Progenitor cell of endocrine pancreas (in vitro differentiated cells): ENCODE measurements at places on chromosomes 7 and 10. TPM values are rescaled to one million over a fixed set of nuclear protein-coding genes. Genes with fewer than 3 reads are reported as not detected.

The GPR158 gene
- 0.10 and 0.11 TPM in 2 replicates for total RNA-seq

The ACTA2 gene
- total RNA-seq, result 4.1 and 6.0 TPM in 2 replicates

The PKD1L1 gene
- 0.67 and 0.89 TPM in 2 replicates for total RNA-seq

The MBL2 gene
- total RNA-seq, result not detected in 2 replicates

The RARRES2 gene
- total RNA-seq, result 19.0 and 20.2 TPM in 2 replicates

The LRRN3 gene
- 1.6 and 1.7 TPM in 2 replicates for total RNA-seq

The UCN3 gene
- total RNA-seq, result 1.00 and 1.3 TPM in 2 replicates

The RAPGEF5 gene
- 9.7 and 9.9 TPM in 2 replicates for total RNA-seq

The CFAP46 gene
- total RNA-seq, result 12.5 and 15.4 TPM in 2 replicates

The ASZ1 gene
- not detected in 2 replicates for total RNA-seq

The CPXM2 gene
- 0.14 and 0.18 TPM in 2 replicates for total RNA-seq

DNA sequence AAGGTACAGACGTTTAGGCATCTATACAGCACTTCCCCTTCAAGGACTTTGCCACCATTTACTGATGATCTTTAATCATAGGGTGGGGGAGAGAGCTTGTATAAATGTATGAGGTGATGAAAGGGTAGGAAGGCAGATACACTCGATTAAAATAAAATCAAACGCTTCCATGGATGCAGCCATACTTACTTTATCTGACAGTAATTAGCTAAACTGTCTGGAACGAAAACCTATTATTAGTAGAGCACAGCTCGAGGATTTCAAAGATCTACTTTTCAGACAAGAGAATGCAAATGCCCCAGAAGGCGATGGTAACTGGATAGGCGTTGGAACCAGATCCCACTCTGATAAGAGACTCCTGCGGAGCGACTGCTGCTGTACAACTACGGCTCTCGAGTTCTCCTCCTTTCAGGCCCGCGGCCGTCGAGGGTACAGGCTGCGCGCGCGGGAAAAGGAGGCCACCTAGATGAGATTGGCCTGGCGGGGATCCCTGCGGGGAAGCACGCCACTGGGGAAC lies 3.1 kb upstream of the NKX2-3 start:
- DNase-seq, result no peak

DNA sequence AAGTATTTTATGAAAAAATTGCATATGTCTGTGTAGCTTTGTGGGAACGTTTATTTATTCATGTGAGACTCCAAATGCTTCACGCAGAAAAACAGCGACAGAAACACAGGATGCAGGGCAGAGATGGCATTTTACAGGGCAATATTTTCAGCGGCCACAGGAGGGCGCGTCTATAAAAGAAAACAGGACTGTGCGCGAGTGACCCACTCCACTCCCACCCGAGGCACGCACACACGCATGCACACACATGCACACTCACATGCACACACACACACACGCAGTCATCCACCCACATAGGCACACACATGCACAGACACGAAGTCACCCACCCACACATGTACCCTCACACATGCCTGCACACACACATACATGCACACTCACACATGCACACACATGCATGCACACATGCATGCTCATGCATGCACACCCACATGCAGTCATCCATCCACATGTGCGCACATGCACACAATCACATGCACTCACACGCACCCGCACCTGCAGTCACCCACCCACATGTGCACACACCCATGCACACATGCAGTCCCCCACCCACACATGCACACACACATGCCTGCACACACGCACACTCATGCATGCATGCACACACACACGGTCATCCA lies 96.3 kb downstream of the DNAJB6 start:
- no peak for DNase-seq

DNA sequence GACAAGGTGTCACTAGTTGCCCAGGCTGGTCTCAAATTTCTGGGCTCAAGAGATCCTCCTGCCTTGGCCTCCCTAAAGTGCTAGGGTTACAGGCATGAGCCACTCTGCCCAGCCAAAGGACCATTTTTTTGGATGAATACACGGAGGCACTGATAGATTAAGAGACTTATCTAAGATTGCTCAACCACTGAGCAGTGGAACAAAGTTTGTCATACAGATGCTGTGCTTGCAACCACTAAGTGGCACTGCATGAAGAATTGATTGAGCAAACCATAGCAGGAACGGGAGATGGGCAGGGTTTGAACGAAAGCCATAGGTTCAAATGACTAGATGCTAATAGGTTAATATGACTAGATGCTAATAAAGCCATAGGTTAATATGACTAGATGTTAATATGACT lies 61.1 kb downstream of the EBLN1 start:
- no peak for DNase-seq

DNA sequence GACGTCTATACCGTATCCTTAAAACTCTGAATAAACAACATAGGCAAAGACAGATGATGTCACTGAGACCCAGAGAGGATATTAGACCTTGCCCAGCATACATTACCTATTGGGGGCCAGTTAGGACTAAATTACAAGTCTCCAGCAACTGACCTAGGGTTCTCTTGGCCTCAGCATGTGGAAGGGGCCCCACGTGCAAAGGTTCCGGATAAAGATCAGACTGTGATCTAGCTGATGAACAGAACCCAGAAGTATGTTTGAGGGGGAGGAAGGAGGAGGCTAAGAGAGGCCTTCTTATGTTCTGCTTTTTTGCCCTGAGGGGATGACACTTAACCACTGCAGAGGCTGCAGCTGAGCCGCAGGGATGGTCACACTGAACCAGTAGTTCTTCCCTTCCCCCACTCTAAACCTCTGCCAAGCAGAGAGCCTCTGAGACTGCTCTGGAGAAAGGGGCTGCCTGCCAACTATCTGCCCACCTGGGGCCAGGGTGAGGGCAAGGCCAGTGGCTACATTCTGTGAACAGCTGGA lies 24.0 kb upstream of the KMT2C start:
- no peak for DNase-seq

- no peak for DNase-seq
Observed at GRCh38 chr10:14366760-14367159, 36.0 kb upstream of the FRMD4A start.

DNA sequence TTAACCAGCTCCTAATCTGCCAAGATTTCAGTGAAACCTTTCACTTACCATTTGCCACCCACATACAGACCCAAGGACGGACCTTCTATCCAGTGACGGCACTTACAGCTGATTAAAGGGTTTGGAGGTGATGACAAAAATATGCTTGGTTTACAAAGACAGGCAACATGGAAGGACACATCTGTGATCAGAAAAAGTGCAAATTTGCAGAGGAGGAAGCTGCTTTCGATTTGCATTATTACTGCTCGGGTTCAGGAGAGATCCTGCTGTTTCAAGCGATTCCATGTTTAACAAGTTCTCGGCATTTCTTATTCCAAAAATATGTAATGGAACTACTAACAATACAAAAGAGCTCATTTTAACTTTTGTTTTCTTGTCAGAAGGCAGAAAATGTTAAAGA lies 109.0 kb downstream of the JAZF1 start:
- DNase-seq, result no peak

- no peak for DNase-seq
Observed at GRCh38 chr10:16187161-16187560, 249.6 kb upstream of the PTER start.

GRCh38 chr10:77647543-77648293 lies 10.1 kb upstream of the KCNMA1 start:
- DNase-seq, result no peak

GRCh38 chr10:60914690-60915141 lies 29.3 kb downstream of the RHOBTB1 start:
- no peak for DNase-seq

- no peak for DNase-seq
Observed at GRCh38 chr10:35486297-35486990, 118.7 kb upstream of the GJD4 start.

GRCh38 chr7:77651575-77652162 lies 44.6 kb upstream of the RSBN1L start:
- DNase-seq, result no peak

DNA sequence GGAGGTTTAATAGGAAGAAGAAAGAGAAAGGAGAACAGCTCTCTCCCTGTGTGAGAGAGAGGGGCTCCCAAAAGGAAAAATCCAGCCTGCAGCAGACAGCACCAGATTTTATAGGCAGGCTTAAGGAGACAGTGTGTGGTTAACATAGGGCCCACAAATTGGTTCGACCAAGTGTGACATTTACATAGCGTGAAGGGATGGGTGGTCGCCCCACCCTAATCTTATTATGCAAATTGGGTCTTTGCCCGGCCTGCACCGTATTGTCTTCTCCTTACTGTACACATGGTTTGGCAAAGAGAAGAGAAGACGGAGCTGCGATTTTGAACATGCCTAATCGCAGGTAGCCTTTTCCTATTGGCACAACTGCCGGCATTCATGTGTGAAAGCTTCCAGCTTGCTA lies 756.3 kb downstream of the NXPH1 start:
- no peak for DNase-seq

GRCh38 chr10:113139699-113140098 lies 189.7 kb downstream of the TCF7L2 start:
- DNase-seq, result no peak

GRCh38 chr7:2761131-2761624 lies 73.2 kb downstream of the AMZ1 start:
- DNase-seq, result no peak

DNA sequence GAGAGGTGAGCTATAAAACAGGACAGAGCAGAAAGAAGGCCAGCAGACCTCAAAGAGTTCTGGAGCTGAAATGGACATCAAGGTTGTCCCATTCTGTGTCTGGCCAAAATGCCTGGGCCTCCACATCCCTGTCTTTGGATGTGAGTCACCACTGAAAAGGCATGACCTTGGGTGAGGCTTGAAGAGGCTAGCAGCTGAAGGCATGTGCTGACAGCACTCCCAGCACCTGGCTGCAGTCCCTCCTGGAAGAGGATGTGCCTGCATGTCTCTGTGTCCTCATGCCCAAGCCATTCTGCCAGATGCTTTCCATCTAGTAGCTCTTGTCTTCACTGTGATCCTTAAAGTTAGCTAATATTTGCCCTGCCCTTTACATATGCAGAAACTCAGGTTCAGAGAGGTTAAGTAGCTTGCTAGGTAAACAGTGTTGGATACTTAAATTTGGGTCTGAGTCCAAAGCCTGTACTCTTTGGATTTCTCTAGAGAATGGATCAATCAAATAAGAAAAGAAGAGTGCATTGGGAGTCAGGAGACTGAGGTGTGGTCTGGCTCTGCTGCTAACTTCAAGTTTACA lies 35.8 kb downstream of the HECW1 start:
- no peak for DNase-seq

DNA sequence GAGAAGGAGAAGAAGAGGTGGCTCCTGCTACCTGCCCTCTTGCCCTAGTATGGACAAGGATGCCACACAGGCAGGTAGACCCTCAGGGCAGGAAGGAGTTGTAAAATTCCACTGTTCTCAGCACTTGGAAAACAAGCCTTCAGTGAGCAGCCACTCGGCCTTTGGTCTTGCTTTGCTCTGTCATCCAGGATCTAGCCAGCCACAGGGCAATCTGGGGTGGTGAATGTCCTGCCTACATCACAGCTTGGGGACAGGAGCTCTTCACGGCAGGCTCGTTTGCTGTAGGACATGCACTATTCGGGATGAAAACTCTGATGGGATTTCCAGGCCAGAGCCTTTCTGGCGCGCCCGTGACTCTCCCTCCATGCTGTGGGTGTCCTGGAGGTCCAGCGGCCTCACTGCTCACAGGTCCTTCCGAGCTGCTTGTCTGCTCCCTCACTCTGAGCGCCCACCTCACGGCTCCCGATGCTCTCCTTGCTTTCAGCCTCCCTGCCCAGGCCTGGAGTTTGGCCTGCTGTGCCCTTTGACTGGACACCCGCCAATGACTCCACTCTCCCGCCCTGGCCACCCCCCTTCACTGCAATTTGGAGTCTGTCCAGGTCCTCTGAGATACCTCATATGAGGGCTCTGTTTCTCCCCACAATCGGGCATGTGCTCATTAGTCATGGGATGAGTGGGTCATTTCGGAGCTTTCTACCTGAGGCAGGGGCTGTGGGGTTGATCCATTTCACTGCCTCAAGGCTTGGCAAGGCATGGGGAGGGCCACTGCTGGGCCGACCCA lies 227.2 kb upstream of the GRB10 start:
- no peak for DNase-seq

DNA sequence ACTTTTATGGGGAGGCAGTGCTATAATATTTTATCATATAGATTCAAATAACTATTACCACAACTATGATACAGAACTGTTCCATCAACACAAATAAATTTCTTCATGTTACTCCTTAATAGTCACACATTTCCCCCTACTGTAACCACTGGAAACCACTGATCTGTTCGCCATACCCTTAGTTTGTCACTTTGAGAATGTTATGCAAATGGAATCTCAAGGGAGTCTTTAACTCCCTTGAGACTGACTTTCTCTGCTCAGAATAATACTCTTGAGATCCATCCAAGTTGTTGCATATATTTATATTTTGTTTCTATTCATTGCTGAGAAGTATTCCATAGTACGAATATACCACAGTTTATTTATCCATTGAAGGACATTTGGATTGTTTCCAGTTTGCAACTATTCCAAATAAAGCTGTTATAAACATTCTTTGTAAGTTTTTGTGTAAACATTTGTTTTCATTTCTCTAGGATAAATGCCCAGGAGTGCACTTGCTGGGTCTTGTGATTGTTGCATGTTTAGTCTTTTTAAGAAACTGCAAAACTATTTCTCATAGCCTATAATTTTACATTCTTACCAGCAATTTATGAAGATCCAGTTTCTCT lies 19.7 kb upstream of the PON2 start:
- no peak for DNase-seq

GRCh38 chr7:11332865-11333228 lies 359.2 kb downstream of the PHF14 start:
- no peak for DNase-seq
